ENCODE measurements at places on chromosomes 2 and 18. TPM values are rescaled to one million over a fixed set of nuclear protein-coding genes. Genes with fewer than 3 reads are reported as not detected.

Gene CPO
- 0.40 TPM for total RNA-seq

Gene SLC16A14
- 3.7 TPM for total RNA-seq

Gene RTP5
- total RNA-seq: not detected

Gene TMEM37
- 0.61 TPM for total RNA-seq

Gene LBX2
- total RNA-seq: 3.0 TPM

Gene BOLL
- total RNA-seq: not detected

Gene PLCL1
- 0.07 TPM for total RNA-seq

Gene IL36G
- not detected for total RNA-seq

Gene MAPK4
- total RNA-seq: not detected

Gene C2orf66
- total RNA-seq: 0.35 TPM

Gene DCDC2C
- not detected for total RNA-seq

Gene IHH
- total RNA-seq: 9.0 TPM

Gene OXER1
- total RNA-seq: 0.59 TPM

Gene RAMP1
- total RNA-seq: 9.8 TPM

Gene FHL2
- total RNA-seq: 51.9 TPM

Gene IL1B
- total RNA-seq: 15.5 TPM

Gene CYTIP
- total RNA-seq: not detected

Gene GPR39
- total RNA-seq: 24.1 TPM

Gene ANKRD30BL
- total RNA-seq: not detected

Gene GALR1
- not detected for total RNA-seq

Gene TWIST2
- not detected for total RNA-seq

Gene TCF23
- total RNA-seq: not detected

Gene NGEF
- total RNA-seq: 1.3 TPM

Gene GTF2A1L
- not detected for total RNA-seq

Gene CDH2
- 1.5 TPM for total RNA-seq

Gene ARHGAP15
- total RNA-seq: 1.2 TPM

Gene MC5R
- total RNA-seq: not detected

Gene EGR4
- total RNA-seq: 0.81 TPM

Gene NYAP2
- total RNA-seq: not detected

Gene SCN3A
- 1.3 TPM for total RNA-seq

Gene ARHGAP25
- total RNA-seq: 0.51 TPM

Gene FAM124B
- total RNA-seq: not detected

Gene IL1F10
- total RNA-seq: not detected

Gene SIX3
- total RNA-seq: not detected

Gene SPEG
- total RNA-seq: 16.7 TPM

Gene AP1S3
- total RNA-seq: 108 TPM

Gene CRYGD
- not detected for total RNA-seq

Gene CFC1
- not detected for total RNA-seq

Gene FBLN7
- total RNA-seq: 0.27 TPM

Gene FRZB
- total RNA-seq: 0.21 TPM

Data from Calu3 (cell line).